Spinal cord (tissue), 10 donors: ENCODE measurements at places on chromosomes 2 and 18.

DNA sequence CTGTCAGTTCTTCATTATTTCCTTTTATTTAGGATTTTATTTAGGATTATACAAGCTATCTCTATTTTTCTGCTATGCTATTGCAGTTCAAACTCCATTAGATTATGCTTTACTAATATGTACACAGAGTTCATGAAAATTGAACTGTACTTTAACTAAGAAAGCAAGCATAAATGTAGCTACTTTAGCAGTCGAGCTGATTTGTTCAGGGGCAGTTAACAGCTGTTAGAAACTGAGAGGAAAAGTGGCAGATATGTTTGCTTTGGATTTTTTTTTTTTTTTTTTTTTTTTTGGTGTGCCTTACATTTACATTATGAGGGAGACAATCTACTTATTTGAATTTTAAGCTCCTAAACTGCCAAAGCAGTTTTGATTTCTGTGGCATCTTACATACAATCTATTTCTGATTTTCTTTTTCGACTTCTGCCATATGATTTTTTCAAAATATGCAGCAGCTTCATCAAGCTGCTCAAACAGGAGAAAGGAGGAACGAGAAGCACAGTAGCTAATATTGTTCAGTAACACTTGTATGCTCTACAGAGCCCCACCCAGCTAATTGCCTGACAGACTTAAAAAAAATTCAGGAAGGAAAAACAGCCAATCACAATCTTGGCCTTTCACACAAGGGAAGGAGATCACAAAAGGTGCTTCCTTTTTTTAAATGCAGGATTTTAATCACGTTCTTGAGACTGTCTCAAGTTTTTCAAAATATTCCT is 233.4 kb upstream of the SIX3 start:
- DNase-seq, result peak; percentile 15

DNA sequence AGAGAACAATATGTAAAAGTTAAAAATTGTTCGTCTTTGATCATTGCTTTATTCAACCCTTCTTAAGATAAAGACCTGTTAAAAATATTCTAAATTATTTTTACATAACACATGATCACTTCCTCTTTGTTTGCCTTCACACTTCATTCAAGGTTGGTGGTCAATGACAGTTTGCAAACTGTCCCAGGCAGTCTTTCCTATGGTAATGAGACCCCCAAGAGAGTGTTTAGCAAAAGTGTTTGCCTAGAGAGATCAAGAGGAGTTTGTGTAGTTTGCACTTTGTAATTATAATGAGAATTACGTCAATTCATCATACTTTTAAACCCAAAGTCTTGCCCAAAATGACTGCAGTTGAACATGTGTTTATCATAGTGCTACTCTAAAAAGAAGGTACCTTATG is 77.2 kb upstream of the ABCA12 start:
- no peak for DNase-seq

- no peak for DNase-seq
Measured at GRCh38 chr18:80159713-80160636, 50.9 kb downstream of the ADNP2 start.

- DNase-seq, result no peak
Measured at GRCh38 chr2:127906206-127906926, 20.6 kb upstream of the AMMECR1L start.

GRCh38 chr18:47758000-47758399 is 172.5 kb downstream of the SMAD2 start:
- DNase-seq, result no peak

DNA sequence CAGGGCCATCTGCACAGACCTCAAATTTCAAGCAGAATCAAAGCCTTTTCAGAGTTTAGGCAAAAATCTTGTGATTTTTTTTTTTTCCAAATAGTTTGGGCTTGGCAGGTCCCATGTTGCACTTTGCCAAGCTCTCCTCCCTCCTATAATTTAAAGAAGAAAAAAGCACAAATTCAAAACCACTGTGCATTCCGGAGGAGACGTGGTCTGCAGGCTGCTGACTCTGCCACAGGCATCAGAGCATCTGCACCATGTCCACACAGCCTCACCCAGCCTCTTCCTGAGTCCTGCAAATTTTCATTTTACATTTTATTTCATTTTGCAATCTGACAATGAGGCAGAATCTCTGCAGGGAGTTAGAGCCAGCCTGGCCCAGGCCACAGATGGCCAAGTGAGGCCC is 15.7 kb upstream of the GPC1 start:
- DNase-seq, result no peak

DNA sequence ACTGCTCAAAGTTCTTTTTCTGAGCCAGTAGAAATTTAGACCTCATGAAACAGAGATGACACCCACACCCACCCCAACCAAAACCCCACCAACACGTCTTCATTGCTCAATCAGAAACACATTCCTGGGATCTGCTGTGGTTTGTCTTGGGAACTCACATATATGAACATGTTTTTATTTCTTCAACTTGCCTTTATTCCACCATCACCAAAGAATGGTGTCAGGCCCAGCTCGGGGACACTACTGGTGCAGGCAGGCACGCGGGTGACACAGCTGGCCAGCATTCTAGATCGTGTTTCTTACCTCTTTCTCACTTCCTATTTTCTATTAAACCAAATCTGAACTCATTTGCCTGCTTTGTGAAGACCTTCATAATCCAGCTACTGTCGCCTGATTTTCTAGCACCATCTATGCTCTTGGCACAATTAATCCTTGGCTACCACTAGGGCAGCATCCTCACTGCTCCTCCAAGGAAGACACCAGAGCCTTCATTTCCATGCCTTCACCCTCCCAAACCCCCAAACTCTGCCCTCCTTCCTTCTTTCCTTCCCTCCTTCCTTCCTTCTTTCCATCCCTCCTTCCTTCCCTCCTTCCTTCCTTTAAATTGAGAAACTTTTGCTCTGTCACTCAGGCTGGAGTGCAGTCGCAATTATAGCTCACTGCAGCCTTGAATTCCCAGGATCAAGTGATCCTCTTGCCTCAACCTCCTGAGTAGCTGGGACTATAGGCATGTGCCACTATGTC is 157.1 kb downstream of the BCL2 start:
- DNase-seq, result no peak

DNA sequence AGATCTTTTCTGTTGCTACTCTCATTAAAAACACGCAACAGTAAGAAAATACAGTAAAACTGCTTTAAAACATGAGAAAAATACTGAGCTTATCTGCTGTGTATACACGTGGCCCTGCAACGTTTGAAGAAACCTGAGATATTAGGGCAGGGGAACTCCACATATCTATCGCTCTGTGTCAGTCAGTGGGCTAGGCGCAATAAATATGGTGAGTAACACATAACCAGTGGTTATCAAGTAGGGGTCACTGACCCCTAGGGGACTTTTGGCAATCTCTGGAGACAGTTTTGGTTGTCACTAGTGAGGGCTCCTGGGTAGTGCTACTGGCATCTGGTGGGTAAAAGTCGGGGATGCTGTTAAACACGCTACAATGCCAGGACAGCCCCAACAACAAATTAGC is 14.9 kb downstream of the STAT1 start:
- DNase-seq, result no peak

GRCh38 chr2:66443979-66444861 is 9.3 kb downstream of the MEIS1 start:
- no peak for DNase-seq

GRCh38 chr2:139427164-139427563 is 647.0 kb upstream of the NXPH2 start:
- DNase-seq, result no peak

DNA sequence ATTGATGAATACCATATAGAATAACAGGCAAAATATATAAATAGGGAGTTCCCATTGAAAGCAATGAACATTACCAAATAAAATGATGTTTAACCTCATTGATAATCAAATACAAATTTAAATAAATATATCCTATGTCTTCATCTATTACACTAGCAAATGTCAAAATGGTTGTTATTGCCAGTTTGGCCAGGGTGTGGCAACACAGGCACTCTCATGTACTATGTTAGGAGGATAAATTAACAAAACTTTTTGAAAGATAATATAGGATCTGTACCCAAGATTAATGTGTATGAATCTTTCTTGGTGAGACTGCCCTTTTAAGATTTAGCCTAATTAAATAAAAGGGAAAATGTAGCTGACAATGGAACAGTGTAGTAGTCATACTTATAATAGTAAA is 659.3 kb downstream of the ERBB4 start:
- no peak for DNase-seq

DNA sequence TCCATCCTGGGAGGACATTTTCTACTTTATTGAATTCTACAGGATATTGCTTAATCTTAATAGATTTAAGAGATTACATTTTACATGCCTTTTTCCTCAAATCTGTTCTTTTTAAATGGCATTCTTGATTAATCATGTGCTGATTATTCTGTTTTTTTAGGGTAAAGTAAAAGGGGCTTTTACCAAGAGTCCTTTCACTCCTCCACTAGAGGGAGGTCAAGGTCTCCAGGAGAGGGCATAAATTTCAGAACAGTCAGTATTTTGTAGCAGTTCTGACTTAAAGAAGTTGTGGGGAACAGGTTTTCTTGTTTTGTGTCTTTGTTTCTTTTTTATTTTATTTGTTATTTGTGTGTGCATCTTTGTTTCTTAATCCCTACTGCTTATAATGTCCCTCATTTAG is 25.4 kb downstream of the WDR75 start:
- DNase-seq, result peak; percentile 14

DNA sequence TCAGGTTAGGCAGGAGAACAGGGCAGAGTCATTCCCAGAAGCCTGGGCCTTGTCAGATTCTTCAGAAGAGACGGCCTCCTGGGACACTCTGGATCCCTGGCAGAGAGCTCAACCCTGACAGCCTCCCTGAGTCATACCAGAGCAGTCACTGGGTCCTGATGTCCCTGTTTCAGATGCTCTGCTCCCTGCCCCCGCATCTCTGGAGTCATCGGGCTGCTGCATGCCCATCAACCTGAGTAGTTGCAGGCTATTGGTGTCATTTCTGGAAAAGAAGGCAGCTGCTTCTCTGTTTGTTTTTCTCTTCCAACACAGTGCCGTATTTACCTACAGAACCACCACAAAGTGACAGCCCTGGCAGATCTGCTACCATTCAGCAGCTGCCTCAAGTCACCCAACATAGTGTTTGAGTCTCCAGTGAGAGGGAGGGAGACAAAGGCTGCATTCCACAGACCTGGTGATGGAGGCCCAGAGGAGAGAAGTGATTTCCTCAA is 145.1 kb downstream of the B3GNT2 start:
- DNase-seq, result no peak

GRCh38 chr2:26401739-26402541 is at the start of gene DRC1:
DRC1 (plus strand) TSS chr2:26401920; CDS start chr2:26401990, 70 bp downstream.
- peak; percentile 94 for DNase-seq

- DNase-seq, result no peak
Measured at GRCh38 chr2:225771701-225772100, 372.2 kb downstream of the NYAP2 start.

DNA sequence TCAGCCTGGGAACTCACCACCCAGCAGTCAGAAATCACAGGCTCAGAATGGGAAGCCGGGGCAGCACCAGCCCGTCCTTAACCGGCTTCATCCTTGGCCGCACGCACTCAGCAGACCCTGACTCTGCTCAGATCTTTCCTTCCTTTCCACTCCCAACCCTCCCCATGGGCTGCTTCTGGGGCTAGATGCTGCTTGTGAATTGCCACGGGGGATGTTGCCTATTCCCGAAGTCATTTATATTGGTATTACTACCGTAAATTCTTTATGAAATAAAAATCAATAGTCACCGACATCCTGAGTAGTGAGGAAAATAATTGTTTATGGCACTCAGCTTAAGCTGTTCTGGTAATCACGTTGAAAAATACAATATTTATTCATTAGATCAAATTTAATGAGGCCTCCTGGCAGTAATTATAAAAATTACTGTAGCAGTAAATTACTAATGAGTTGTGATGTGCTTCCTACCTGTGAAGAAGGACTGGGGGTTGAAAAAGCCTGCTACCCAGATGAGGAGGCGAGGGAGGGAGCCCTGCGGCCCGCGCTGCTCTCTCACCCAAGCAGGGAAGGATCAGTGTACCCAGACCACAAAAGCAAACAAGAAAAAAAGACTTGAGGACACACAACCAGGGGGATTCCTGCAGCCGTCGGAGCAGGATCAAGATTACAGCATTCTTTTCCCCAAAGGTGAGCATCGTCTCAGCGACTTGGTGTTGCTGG is 31.5 kb downstream of the CDCA7 start:
- no peak for DNase-seq

- DNase-seq, result no peak
Measured at GRCh38 chr18:48575658-48576456, 37.0 kb downstream of the CTIF start.

DNA sequence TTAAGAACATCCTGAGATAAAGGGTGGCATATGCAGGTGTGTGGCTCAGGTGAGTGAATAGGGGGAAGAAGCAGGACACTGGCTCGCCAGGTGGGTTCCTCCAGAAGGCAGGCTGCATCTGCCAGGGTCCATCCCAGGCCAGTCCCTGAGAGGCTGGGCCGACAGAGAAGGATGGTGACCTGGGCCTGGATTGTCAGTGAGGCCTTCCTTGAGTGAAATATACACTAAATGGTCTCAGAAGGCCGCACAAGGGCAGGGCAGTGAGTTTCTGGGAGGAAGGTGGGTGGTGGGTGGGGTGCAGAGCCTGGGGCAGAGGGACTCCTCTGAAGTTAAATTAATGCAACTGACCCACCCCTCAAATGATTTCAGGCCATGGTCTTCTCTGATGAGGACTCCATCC is 182.1 kb downstream of the ANKRD30B start:
- no peak for DNase-seq

- no peak for DNase-seq
Measured at GRCh38 chr2:239692362-239692851, 291.6 kb upstream of the HDAC4 start.

GRCh38 chr2:107358362-107358761 is 468.3 kb upstream of the RGPD4 start:
- no peak for DNase-seq

DNA sequence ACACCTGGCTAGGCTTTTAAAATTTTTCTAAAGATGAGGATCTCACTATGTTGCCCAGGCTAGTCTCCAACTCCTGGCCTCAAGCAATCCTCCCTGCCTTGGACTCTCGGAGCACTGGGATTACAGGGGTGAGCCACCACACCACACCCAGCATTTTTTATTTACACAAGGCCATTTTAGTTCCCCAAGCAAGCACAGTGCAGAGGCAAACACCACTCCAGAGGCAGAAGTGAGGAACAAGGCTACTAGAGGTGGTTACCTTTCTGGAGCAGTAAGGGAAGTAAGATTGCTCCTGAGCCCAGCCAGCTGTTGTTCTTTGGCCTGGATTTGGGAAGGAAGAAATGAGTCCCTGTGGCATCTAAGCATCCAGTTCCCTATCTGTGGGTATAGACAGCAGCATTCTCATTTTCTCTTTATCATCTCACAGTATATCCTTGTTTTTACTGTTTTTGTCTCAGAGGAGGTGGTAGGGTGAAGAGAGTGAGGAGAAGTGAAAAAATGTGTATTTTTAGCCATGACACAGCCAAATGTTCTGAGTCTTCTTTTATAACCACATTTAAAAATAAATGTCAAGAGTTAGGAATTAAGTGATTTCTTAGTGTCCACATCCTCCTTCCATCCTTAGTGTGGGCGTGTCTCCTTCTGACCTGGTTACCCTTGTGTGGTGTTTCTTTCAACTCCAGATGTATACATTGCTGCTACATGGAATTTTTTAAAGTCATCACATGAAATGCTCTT is 10.5 kb upstream of the TTC39C start:
- no peak for DNase-seq

- no peak for DNase-seq
Measured at GRCh38 chr2:29278966-29279365, 163.8 kb downstream of the CLIP4 start.
